ENCODE measurements at places on chromosomes 7 and 10.

- no peak for DNase-seq
Measured at GRCh38 chr10:24035761-24036160, 173.2 kb upstream of the KIAA1217 start.

- no peak for DNase-seq
Measured at GRCh38 chr10:56139405-56139804, 221.7 kb downstream of the ZWINT start.

DNA sequence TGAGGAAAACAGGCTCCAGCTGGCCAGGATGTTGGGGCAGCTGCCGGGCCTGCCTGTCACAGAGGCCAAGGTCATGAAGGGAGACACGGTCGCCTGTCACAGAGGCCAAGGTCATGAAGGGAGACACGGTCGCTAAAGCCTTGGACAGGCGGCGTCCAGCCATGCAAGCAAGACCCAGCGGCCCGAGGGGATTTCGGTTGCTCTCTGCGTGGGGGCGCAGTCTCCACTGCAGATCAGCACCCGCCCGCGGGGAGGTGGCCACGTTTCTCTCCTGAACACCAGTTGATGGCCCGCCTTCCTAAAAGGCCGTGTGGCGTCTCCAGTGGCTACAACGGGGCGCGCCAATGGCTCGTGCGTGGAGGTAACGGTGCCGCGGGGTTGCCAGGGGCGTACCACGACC, 67.0 kb upstream of the PCGF5 start:
- DNase-seq = no peak

GRCh38 chr7:26690135-26690805, 174.1 kb downstream of the SKAP2 start:
- DNase-seq = no peak

DNA sequence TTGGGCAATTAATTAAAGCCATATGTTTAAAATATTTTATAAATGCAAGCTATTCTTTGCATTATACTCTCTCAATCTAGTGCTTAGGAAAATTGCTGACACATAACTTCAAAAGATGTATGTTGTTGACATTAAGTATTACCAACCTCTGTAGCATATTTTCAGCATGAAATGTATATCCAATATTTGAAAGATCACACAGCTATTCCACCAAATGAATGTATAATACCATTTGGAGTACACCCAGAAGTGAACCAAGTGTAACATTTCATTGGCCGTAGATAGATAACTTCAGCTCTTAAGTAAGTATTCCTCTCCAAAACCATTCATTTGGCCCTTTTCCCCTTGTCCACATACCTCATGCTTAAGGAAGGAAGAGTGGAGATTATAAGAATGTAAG, 104.6 kb downstream of the HECTD2 start:
- no peak for DNase-seq

- no peak for DNase-seq
Measured at GRCh38 chr10:48564466-48565160, 40.3 kb downstream of the ARHGAP22 start.

DNA sequence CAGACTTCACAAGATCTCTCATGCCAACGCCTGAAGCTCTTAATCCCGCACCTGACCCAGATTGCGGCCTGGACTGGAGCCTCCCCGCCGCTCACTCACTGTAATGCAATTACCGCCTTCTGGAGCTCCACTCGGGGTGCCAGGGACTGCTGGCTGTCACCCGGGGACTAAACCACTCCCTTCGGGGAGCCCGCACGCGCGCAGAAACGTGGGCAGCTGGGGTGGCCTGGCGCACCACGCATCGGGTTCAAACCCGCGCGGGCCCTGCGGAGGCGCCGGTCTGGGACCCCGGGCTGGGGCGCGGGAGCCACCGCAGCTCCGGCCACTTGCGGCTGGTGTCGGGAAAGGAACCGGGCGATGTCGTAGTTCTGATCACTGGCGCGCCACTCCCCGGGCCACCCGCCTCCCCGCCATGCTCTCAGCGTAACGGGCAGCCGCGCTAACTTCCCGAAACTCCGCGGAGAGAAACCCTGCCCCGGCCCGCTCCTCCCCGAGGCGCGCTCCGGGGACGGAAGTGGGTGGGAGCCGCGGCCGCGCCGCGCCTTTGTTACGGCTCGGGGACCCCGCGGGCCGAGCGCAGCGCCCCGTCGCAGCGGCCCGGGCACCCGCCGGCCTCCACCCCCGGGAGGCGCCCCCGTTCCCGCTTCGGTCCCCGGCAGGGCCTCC, 100.3 kb upstream of the SVIL start:
- peak; percentile 15 for DNase-seq

GRCh38 chr7:36904802-36905201, 180.5 kb upstream of the AOAH start:
- no peak for DNase-seq

- DNase-seq = no peak
Measured at GRCh38 chr10:124996127-124996853, 54.4 kb downstream of the ZRANB1 start.

DNA sequence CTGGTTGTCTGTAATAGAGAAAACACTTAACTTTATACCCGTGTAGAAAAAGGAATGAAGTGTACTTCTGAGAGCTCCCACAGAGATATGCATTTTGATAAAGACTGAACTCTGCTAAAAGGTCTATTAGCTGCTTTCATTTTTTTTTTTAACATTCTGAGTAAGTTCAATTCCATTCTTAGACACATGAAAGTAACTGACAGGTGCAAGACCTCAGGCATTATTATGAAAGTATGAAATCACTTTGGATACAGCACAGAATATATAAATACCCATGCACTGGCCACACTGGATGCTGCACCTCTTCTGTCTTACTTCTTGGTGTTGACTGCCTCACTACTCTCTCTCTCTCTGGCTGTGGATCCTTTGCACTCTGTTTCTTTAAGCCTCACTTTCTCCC, 46.2 kb downstream of the VWDE start:
- no peak for DNase-seq

- DNase-seq = no peak
Measured at GRCh38 chr7:127967281-127967680, 64.0 kb downstream of the LRRC4 start.

- DNase-seq = no peak
Measured at GRCh38 chr10:93126483-93127052, 52.9 kb downstream of the CYP26A1 start.

GRCh38 chr10:1608851-1609647, 128.3 kb downstream of the ADARB2 start:
- no peak for DNase-seq

- DNase-seq = no peak
Measured at GRCh38 chr7:11570922-11571550, 261.0 kb downstream of the THSD7A start.

DNA sequence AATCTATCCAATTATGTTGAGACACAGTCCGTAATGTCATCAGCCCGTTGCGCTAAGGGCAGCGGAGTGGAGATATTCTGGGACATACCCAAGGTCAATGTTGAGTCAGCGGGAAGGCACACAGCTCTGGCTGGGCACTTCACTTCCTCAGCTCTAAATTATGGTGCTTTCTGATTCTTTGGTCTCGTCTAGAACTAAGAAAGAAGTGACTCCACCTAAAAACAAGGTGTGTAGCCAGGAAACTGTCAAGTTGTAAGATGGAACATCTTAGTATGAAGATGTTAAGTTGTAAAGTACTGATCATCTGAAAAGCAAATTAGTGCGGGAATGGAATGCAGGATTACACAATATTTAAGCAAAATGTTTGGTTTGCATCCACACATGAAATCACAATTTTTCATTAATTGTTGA, 43.1 kb downstream of the BAIAP2L1 start:
- DNase-seq = no peak

DNA sequence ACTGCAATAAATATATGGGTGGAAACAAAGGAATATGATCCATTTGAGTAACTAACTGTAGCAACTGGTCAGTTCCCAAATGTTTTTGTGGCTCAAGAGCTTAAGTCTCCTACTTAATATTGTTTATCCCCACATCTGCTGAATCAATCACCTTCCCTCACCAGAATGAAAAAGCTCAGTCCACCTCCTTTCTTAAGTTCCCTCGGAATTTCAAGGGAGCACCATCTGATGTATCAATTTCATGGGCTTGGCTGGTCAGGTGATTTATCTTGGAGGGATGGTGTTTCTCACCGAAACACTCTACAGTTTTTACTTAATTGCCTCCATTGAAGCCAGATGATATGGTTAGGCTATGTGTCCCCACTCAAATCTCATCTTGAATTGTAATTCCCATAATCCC, 176.6 kb downstream of the SEMA3E start:
- no peak for DNase-seq

DNA sequence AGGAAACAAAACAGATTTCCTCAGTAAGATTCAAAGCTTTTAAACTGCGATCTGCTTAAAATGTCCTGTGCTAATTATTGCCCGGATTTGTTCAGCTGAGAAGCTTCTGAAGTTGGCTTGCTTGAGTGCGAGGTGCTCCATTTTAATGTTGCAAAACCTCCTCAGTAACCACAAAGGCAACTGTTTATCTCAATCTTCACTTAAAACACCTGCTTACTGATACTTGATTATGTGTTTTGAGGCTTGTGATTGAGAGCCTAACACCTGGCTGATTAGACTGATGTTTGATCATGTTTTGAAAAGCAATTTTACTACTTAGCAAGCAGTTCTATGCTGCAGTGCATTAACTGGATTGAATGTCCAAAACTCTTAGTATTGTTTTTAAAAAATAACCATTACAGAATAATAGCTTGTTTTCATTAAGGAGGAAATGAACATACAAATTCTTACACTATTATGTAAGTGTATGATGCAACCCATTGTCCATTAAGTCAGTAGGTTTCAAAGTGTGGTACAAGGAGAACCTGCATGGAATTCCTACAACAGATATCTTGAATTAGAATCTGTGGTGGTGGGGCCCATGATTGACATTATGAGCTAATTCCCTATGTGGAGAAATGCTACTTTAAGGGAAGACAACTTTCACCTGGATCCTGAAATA, 96.9 kb upstream of the FAM180A start:
- DNase-seq = no peak

DNA sequence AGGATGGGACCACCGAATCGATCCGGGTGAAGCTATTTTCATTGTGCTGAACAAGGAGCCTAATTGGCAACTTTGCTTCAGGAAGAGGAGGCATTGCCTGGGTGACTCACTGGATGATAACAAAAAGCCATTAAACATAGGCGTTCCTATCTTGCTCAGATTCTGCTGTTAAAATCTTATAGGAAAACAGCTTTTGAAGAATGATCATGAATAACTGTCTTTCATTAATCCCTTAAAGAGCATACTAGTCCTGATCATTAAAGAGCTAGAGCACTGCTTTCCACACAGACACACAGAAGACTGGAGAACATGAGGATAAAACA, 174.2 kb upstream of the IMMP2L start:
- no peak for DNase-seq

- DNase-seq = no peak
Measured at GRCh38 chr7:81886211-81886764, 116.4 kb upstream of the HGF start.

DNA sequence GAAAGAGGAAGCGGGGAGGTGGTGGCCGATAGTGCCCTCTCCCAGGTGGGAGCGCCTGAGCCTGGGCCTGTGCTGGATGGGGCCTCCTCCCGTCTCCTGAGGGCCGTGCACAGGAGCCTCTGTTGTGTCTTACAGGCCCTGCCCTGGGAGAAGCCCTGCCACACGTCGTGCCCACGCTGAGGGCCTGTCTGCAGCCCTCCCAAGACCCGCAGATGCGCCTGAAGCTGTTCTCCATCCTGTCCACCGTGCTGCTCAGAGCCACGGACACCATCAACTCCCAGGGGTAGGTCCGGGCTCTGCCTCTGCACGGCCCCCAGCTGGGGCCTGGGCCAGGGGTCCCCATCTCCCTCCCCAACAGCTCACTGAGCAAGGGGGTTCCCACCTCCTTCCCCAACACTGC, 43.3 kb upstream of the PRKAR1B start:
- DNase-seq = no peak

DNA sequence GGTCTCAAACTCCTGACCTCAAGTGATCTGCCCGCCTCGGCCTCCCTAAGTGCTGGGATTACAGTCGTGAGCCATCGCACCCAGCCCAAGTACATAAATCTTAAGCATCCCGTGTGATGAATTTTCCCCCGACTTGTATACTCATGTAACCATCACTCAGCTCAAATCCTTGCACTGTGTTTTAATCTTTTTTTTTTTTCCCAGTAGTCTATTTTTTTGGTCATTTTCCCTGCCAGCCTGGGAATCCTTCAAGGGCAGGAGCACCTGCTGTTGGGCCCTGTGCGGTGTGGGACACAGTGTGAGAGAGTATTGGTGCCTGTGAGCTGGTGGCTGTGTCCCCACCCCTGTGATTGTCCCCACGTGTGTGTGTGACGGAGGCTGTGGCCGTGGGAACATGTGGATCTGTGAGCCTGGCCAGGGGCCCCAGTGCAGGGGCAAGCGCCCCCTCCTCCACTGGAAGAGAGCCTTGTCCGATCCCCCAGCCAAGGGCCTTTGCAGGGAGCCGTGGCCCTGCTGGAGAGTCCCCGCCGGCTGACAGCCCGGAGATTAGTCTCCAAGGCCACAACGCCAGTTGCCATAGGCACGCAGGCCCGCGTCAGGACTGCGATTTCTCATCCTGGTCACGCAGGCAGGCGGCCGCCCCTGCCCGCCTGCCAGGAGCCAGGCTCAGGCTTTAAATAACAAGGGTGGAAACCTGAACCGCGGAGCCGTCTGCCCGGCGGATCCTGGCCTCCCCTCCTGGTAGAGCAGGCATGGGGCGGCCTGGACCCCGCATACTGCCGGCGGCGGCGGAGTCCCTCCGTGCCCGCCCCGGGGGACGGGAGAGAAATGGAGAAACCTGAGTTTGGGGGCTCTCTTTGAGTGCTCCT, 26.5 kb downstream of the GTF2IRD1 start:
- DNase-seq = no peak

- DNase-seq = no peak
Measured at GRCh38 chr10:71964743-71965515, 734 bp downstream of the CHST3 start.

DNA sequence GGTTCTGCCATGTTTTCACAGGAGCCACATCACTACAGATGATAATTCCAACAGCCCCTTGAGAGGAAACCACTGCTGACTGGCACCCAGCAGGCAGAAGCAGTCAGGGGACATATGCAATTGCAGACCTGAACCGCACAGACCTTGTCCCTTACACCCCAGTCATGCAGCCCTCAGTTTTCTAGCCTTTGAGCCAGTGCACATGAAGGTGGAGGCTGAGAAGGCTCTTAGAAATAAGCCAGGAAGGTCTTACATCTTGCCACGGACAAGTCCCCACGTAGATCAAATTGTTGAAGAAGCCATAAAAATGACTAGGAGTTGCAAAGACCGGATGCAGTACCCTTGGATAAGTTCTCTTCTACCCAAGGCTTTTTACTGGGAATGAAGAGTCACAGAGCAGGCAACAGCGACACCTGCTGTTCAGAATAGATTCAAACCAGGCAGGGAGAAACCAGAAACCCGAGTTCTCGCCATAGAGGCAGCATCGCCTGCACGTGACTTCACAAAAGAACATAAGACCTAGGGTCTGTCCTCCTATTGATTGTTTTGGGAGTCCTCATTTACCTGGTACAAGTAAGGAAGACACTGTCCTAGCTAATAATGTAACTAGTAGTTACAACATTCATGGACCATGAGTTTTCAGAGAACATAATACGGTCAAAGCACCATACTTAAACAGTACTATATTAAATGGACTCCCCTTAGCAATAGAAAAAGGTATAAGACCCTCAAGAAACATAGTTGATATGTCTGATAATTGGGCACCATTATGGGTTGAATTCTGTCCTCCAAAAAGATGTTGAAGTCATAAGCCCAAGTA, 11.1 kb downstream of the STEAP1B start:
- DNase-seq = peak; percentile 6
